ENCODE measurements at places on chromosomes 13 and 19.

DNA sequence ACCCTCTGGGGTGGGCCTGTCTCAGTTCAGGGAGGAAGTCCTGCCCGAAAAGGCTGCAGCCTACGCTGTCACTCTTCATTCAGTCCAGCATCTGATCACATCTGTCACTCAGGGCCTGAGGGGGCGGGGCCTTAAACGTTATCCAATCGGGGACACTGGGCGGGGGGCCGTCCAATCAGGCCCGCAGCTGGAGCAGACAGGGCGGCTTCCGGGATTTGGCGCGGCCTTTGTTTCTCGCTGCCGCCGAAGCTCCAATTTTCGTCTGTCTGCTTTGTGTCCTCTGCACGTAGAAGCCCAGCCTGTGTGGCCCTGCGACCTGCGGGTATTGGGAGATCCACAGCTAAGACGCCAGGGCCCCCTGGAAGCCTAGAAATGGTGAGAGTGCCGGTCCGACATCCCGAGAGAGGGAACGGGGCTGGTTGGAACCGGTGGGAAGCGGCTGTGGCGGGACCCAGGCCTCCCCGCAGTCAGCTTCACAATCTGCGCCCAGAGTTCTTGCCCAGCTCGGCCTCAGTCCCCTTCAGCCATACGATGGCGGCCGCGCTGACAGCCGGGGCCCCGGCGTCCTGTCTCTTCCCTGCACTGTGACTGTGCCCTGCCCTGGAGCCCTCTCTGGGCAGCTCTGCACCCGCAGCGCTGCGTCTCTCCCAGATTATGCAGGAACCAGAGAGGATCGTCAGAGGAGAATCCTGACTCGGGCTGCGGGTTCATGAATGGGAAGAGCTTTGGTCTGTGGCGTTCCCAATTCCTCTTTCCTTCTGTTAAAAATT is at the start of gene ZNF730:
Gene ZNF730, plus strand, starts transcription at position 224 of the 770 bp plus-strand sequence. Its CDS starts 149 bp downstream, at position 373.
- peak; percentile 81 for DNase-seq

GRCh38 chr13:27396252-27396846 is 28.1 kb upstream of the GTF3A start:
- no peak for DNase-seq

DNA sequence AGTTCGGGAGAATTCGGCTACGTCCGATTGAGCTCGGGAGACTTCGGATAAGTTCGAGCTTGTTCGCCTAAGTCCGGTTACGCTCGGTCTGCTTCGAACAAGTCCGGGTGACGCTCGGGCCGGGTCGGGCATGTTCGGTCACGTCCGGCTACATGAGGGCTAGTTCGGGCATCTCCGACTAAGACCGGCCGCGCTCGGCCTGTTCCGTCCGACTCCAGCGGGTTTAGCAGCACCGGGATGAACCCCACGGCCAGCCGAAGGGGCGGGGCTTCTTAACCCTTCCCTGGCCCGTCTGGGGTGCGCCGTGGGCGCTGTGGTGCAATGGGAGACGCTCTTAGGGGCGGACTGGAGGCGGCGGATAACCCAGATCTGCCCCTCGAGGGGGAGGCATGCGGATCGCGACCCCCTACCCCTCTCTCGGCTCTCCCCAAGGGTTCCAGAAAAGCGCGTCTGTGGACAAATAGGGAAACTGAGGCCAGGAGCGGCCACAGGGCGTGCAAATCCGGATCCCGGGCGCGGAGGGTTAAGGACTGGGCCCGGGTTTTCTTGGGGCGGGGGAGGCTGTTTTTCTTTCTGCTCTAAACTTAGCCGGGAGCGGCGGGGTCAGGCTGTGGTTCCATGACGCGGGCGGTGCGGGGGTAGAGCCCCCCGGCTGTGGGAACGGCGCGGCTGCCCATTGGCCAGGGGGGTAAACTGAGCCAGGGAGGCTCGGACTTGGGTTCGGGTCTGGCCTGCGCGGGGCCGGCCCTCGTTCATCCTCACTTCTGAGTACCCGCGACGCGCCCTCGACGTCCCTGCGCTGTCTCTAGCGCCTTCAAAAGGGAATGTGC is 1.5 kb downstream of the PDE4C start:
- DNase-seq: peak; percentile 99

DNA sequence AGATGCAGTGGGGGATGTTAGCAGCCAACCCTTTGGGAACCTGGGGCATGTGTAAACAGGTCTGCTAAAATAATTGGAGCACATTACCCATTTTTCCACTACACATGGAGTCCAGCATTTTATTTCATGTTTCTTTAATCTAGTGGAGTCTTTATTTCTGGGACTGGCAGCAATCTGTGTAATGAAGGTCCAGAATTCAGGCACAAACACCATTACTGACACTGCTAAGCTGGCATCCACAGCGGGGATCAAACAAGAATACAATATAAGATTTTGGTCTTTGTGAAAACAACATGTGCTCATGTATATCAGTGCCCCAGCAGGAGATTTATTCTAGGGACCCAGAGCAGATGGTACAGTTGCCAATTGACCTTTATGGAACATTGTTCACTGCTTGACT is 1587.0 kb upstream of the PRR20A start:
- DNase-seq: no peak

GRCh38 chr19:19399733-19400433 is 5.6 kb upstream of the GATAD2A start:
- peak; percentile 46 for DNase-seq

- DNase-seq: no peak
These were observed 19.5 kb downstream of the CHERP start for GRCh38 chr19:16522559-16523377.

GRCh38 chr13:104817271-104817670 is 1718.2 kb downstream of the EFNB2 start:
- DNase-seq: no peak

DNA sequence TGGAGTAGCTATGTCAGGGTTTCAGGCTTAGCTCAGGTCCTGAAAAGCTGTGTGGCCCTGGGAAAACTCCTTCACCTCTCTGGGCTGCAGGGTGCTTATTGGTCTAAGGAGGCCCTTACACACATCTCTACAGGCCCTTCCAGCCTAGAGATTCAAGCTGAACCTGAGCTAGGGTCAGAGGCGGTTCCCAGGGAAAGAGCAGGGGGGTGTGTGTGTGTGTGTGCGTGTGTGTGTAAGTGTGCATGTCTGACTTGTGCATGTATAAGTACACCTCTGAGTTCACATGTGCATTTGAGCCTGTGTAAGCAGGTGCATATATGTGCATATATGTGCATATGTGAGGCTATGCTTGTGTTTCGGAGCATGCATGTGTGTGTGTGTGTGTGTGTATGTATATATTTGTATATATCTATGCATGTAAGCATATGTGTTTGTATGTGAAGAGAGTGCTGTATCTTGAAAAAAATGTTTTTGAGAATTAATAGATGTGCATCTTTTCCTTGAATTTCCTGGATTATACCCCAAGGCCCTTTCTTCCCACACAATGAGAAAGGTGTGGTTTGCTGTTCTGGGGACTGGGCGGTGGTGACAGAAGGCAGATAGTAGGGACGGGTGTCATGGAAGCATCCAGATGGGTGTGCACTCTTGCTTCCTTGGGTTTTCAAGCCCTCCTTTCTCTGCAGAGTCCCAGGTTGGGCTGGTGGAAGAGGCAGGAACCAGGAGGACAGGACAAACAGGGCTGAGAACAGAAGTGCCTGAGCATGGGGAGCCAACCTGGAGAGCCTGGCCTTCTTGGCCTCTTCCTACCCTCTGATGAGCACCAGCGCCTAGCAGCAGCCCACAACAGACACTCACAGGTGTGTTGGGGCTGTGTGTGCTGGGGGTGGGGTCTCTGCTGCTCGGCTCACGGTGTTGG is 150.3 kb upstream of the TSHZ3 start:
- DNase-seq: no peak

- DNase-seq: no peak
These were observed 235.9 kb downstream of the PCDH20 start for GRCh38 chr13:61179741-61180140.
